Left ventricle myocardium inferior (tissue), 1 donor: ENCODE measurements at places on chromosomes 6 and 20. TPM values are rescaled to one million over a fixed set of nuclear protein-coding genes. Genes with fewer than 3 reads are reported as not detected.

DNA sequence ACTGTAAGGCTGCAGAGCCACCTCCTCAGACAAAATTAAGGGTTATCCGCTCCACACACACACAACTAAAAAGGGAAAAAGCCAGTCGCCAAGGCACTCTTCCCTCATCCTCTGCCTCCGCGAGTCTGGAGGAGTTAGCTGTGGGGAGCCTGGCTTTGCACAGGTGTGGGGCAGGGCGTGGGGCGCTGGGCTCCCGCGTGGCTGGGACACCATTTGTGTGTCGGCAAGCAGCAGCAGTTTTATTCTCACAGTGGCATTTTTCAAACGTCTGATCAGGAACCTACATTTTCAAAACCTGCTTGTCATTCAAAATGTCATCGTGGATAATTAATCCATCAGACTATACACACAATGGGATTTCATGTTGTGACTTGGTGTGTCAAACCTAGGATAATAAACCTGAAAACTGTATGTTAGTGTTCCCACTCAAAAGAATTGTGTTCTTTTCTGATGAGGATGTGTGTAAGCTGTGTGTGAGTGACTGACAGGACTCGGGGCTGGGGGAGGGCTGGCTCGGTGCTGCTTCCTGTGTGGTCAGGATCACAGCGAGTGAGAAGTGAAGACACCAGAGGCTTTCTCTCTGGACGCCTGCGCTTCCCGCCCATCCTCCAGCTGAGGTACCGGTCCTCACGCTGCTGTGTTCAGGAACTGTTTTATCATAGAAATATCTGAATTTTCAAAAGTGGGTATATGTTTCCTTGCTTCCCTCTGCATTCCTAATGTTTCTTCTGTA lies 83.1 kb downstream of the IRF4 start:
- no peak for DNase-seq
- no peak overlapping the region for H3K27ac ChIP-seq
- no peaks in the 10 kb centered on the region for H3K27me3 ChIP-seq
- no peak overlapping the region for H3K4me3 ChIP-seq
- no peaks in the 10 kb centered on the region for H3K4me1 ChIP-seq
- no peaks in the 10 kb centered on the region for H3K36me3 ChIP-seq

- no peak overlapping the region for H3K4me3 ChIP-seq
- H3K27me3 ChIP-seq, result peaks cover 32% of the 10 kb centered on the region
- H3K4me1 ChIP-seq, result no peaks in the 10 kb centered on the region
- no peaks in the 10 kb centered on the region for H3K36me3 ChIP-seq
These were observed 48.1 kb upstream of the MC3R start for GRCh38 chr20:56200456-56200855.

- H3K27ac ChIP-seq, result peak overlapping the region; percentile 79
- no peaks in the 10 kb centered on the region for H3K27me3 ChIP-seq
- H3K4me1 ChIP-seq, result peaks cover 21% of the 10 kb centered on the region
- DNase-seq, result no peak
These were observed 236.2 kb upstream of the TAB2 start for GRCh38 chr6:149081281-149081680.

DNA sequence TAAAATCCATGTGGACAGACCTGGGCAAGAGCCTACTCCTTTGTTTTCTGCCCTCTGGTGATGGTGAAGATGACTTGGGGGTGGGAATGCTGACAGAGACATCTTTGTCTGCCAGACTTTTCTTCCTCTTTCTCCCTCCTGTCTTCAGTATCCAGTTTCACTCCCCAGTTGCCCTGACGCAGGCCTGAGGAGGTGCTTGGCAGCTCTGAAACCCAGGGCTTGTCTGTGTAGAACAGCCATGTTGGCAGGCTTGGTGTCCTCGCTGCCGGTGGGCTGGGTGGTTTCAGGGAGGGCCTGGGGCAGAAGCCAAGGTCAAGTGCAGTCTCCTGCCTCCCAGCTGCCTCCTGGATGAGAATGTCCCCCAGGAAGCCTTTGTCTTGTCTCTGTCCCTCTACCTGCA lies 22.5 kb downstream of the CCDC167 start:
- H3K4me3 ChIP-seq, result no peak overlapping the region
- no peak for DNase-seq
- no peaks in the 10 kb centered on the region for H3K27me3 ChIP-seq
- peaks cover 81% of the 10 kb centered on the region for H3K36me3 ChIP-seq
- H3K4me1 ChIP-seq, result peaks cover 60% of the 10 kb centered on the region

Gene RAD21L1
- not detected for total RNA-seq
